ENCODE measurements at places on chromosomes 2 and 18.
A peak's percentile ranks its signal among the peaks of the same experiment; 100 is the strongest.

DNA sequence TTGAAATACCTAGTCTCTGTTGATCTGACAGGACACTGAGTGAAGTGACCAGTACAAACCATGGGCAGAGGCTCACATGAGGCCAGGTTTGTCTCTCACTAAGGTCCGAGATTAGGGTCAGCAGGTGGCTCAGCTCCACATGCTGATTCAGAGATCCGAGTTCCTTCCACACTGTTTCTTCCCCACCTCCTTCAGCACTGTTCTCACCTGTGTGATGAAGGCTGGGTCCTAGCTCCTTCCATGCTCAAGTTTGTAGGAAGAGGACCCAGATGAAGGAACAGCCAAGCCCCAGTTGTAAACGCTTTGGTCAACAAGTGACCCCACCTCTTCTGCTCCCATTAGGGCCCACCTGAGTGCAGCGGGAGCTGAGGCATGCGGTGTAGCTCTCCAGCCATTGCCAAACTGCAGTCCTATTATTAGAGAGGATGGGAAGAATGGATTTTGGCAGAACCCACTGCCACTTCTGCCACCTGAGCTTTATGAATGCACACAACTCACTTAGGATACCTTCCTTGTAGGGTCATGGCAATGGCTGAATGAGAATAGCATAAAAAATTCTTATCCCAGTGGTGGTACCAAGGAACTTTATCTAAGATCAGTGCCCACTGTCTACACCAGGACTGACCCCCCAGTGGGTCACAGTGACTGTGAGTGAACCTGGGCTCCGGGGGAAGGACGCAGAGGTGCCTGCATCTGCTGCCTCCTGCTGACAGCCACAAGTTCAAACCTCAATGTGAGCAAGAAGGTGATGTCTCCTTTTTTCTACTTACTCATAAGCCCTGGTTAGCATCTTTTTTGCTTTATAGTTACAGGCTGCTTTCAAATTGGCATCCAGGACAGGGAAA, 324.8 kb upstream of the HS6ST1 start:
- DNase-seq: no peak

- no peak for DNase-seq
Observed at GRCh38 chr2:188620916-188621315, 329.2 kb downstream of the GULP1 start.

DNA sequence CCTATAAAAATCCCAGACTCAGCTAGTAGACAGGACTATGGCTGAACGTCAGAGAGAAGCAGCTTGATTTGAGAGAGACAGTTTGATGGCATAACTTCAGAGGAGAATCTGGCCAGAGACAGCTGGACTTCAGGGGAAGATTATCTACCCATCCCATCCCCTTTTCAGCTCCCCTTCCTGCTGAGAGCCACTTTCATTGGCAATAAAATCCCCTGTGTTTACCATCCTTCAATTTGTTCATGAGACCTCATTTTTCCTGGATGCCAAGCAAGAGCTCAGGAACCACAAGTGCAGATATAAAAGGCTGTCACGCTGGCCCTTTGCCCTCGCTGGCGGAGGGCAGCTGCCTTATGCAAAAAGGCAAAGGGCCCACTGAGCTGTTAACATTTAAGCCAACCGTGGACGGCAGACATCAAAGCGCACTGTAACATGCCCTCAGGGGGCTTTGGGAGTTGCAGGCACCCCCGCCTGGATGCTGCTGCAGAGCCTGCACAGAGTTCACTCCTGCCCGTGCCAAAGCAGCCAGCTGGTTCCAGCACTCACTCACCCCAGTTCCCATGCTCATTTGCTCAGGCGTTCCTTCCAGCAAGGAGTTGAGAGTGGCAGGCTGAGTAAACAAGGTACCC, 164.3 kb upstream of the PGAP1 start:
- no peak for DNase-seq

- no peak for DNase-seq
Observed at GRCh38 chr2:23518481-23519333, 133.7 kb downstream of the KLHL29 start.

DNA sequence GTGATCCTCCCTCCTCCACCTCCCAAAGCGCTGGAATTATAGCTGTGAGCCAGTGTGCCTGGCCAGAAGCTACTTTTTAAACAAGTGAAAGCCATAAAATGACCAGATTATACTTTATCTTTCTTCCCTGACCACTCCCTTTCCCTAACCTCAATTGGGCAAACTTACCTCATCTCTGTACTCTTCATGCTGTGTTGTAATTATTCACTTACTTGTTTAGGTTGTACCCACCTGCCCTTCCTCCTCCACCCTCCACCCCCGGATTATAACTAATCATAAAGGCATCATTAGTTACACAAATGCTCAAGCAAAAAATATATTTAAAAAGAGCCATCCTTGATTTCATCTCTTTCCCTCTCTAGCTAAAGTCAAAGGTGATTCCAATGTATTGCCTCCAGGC, 279.9 kb downstream of the SETBP1 start:
- no peak for DNase-seq

DNA sequence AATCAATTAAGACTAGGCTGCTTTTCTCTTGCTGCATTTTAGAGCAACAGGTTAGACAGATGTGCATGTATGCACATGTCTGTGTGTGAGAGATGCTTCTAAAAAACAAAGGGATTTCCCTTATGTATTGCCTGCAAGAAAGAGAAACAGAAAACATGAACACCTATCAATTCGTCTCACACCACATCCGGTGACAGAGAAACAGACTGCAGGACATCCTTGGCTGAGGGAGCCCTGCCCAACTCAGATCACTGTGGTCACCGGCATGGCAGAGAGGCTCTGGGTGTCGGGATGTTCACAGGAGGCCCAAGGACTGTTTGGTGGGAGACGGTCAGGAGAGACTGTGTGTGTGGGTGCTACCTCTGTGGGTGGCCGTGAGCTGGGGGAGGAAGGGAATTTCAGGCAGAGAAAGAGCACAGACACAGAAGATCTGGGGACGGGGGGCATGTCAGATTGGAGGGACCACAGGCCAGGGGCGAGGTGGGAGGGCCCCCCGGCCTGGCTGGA, 24.9 kb downstream of the FHL2 start:
- DNase-seq: no peak

DNA sequence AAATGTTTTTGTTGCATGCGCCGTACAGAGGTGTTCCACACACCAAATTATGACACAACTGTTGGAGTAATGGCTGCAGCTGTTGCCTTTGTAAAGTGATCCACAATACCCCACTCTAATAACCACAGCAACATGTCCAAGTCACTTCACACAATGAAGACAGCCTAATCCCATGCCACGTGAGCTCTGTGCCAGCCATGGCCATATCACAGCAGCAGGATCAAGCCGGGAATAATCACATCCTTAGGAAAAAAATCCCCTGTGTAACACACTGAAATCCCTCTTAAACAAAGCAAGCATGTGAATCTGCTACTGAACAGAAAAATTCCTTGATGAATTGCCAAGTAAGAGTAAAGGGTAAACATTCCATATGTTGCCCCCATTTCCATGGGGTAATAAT, 179.5 kb upstream of the PARD3B start:
- DNase-seq: no peak

DNA sequence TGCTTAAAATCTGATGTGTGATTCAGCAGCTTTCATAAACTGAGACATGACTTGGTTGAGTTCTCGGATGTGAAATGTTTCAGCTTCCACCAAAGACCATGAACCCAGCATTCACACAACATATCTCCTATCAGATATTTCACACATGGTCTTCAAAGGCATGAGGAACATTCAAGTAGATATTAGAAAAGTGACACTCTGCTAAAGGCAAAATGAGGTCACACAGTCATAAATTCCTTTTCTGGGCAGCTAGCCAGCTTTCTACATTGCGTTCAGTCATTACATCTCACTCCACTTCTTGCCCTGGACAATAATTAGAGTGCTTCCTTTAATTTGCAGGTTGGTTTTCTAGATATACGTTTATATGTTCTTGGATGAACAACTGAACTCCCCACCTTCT, 96.7 kb downstream of the GAREM1 start:
- DNase-seq: no peak

DNA sequence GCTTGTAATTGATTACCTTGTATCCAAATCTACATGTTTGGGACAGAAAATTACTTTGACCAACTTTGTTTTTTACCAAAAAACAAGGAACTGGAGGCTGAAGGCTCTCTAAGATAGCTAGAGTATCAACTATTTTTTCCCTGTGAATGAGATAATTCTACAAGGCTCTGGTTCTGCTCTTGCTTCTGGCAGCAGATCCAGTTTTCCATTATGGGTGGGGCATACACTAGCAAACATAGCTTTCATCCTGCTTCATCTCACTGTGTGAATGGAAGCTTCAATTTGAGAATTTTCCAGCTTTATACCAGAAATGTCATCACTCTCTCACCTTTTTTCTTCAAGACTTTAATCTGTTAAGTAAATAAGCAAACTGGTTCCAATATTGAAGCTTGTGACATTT, 249.7 kb downstream of the RPRM start:
- DNase-seq: no peak

DNA sequence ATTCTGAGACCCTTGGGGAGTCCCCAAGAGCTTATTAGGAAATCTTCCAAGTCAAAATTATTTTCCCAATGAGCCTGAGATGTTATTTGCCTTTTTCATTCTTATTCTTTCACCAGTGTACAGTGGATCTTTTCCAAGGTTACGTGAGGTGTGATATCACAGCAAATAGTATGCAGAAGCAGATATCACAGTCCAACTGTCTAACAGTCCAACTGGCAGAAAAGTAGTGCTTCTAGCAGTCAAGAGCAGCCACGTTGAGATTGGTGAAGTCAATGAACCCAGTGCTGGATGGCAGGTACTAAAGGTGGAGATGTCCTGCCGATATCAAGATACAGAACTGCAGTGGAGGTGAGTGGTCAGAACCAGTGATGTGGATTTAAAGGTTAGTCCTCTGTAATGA, 78.9 kb upstream of the ZNF397 start:
- DNase-seq: no peak

GRCh38 chr2:207662203-207662602, 37.0 kb upstream of the METTL21A start:
- DNase-seq: no peak

GRCh38 chr2:236507393-236508085, 62.1 kb upstream of the ACKR3 start:
- peak; percentile 25 for DNase-seq

DNA sequence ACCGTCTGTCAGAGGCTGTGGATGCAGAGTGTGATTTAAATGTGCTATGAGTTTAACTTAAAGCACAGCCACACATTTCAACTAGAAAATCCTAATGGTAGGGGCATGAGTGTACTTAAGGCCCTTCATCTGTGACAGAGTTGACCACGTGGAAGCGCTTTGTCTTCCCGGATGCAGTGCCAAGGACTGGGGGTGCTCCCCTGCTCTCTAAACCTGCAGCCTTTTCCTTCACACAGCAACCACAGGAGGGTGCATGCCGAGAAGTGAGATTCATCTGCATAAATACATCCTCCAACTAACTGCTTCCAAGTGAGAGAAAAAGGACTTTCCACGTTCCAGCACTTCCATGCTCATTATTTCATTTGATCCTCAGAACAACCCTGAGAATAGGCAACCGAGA, 149.6 kb downstream of the MYT1L start:
- DNase-seq: no peak

- DNase-seq: no peak
Observed at GRCh38 chr2:51387235-51387634, 355.3 kb upstream of the NRXN1 start.

GRCh38 chr18:28903306-28903705, 726.4 kb upstream of the CDH2 start:
- no peak for DNase-seq

DNA sequence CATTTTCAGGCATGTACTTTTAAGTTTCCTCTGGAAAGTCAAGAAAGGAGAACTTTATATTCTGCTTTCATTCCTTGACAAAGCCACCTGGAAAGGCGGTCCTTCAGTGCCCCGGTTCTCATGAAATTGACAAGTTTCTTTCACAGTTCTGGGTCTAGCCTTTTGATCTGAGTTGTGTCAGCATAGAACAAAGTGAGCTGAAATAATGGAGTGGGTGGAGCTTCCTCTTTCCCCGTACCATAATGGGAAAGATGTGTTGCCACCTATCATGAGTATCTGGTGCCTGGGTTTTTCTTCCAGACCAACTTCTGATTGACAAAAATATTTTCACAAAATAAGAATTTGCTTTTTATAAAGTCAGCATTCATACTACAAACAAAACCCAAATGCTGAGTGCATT, 49.3 kb downstream of the PTRHD1 start:
- DNase-seq: no peak

- DNase-seq: no peak
Observed at GRCh38 chr2:48414640-48414979, 115.3 kb upstream of the STON1 start.

GRCh38 chr2:212882626-212883025, 268.8 kb downstream of the IKZF2 start:
- no peak for DNase-seq

GRCh38 chr18:63233334-63233733, 86.2 kb downstream of the BCL2 start:
- DNase-seq: no peak

DNA sequence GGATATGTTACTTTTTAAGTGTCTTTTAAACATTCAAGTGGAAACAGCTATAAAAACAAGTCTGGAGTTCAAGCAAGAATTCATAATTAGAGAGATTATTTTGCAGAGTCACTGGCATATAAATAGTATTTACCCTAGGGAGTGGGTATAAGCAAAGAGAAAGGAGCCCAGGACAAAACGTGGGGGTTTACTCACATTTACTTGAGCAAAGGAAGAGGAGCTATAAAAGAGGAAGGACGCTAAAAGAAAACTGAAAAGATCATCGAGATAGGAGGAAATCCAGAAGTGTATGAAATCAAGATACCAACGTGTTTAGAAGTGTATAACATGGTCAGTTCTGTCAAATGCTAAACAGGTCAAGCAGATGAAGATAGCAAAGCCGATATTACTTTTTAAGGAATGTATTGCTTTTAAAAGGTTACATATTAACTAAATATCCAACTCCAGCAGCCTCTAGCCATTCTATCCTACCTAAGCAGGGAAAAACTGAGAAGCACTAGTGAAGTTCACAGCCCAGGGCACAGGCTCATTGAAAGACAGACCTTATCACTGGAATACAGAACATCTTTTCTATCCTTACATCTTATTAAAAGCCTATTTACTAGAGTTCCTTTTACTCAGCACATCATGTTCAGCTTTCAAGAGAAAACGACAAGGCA, 8.6 kb downstream of the KANSL1L start:
- no peak for DNase-seq

DNA sequence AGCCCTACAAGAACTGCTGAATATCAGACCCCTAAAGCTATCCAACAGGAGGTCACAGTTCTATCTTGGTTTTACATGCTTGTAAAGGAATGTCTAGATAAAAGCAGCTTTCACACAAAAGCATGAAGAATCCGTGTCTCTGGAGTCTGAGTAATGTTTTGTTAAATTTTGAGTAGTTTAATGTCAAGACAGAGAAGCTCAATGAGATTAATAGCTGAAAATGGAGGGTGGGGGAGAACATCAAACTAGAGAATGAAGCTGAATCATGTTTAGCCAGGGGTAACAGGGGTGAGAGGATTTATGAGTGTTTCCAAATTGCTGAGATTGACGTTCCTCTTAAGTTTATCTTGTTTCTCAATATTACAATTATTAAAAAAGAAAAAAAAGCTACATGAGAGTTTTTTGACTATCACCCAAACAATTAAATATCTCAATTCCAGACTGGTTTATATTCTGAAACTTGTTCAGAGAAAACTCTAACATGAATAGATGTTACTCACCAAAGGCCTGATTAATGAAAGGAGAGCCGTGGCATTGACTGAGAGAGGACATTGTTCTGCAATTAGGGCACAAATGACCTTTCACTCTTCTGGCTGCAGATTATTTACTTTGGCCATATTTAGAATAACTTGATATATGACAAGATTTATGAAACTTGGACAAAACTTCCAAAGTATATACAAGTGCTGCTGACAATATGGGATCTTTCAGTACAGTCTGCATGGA, 266.4 kb upstream of the ETAA1 start:
- DNase-seq: no peak
